ENCODE measurements at places on chromosomes 13 and 19.
A peak's percentile ranks its signal among the peaks of the same experiment; 100 is the strongest.

DNA sequence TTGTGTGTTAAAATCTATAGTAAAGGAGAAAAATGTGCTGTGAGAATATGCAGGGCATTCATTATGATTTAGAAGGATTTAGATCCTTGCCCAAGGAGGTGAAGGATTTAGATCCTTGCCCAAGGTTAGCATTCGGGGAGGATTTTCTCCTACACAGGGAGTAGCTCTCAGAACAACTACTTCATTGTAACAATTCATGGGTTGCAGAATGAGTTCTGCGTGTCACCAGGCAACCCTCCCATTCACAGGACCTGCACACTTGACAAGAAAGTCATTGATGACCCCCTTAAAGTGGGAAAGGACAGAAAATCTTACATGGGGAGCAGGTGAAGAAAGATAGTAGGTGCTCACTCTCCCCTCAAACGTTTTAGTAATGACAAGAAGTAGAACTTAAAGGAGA lies 167.1 kb upstream of the MAB21L1 start:
- DNase-seq: no peak

DNA sequence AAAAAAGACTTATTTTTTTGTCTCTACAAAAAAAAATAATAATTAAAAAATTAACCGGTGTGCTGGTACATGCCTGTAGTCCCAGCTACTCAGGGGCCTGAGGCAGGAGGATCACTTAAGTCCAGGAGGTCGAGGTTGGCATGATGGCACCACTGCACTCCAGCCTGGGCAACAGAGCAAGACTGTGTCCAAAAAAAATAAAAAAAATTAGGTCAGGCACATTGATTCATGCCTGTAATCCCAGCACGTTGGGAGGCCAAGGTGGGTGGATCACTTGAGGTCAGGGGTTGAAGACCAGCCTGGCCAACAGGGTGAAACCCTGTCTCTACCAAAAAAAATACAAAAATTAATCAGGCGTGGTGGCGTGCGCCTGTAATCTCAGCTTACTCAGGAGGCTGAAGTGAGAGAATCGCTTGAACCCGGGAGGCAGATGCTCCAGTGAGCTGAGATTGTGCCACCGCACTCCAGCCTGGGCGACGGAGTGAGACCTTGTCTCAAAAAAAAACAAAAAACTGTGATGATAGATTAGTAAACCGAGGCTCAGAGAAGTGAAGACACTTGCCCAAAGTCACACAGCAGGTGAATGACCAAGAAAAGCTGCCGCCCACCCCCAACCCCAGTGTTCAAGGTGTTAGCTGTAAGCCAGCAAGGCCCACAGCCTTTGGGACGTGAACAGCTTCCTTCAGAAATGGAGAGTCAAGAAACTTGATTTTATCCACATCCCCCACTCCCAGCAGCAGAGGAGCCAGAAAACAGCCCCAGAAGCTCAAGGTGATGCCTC lies 9.4 kb downstream of the RNU6-9 start:
- DNase-seq: no peak

GRCh38 chr19:4802711-4803110 lies 11.2 kb downstream of the FEM1A start:
- no peak for DNase-seq

- DNase-seq: no peak
Measured at GRCh38 chr19:40144151-40144550, 47.1 kb upstream of the MAP3K10 start.

GRCh38 chr19:16652854-16653253 lies 7.1 kb downstream of the SMIM7 start:
- DNase-seq: no peak

- no peak for DNase-seq
Measured at GRCh38 chr19:54420068-54420382, 4.8 kb downstream of the TTYH1 start.

DNA sequence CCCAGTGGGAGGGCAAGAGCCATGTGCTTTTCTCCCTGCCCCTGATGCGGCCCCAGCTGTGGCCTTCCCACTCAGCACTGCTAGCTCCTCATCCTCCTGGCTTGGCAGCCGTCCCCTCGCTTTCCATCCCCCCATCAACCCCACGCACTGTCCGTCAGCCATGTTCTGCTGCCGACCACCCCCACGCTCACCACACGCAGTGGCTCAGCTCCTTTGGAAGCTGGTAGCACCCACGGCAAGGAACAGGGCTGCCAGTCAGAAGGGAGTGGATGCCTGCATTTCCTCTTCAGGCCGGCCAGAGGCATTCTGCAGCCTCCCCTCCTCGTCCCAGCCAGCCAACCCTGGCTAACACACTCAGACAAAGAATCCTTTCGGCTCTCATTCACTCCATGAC lies 6.3 kb downstream of the CALM3 start:
- no peak for DNase-seq

- peak; percentile 6 for DNase-seq
Measured at GRCh38 chr13:85970727-85971126, 171.5 kb upstream of the SLITRK6 start.

- DNase-seq: no peak
Measured at GRCh38 chr19:15863272-15863671, 34.6 kb downstream of the CYP4F2 start.

GRCh38 chr19:14761607-14762006 lies 16.8 kb downstream of the ADGRE2 start:
- DNase-seq: no peak
